Urinary bladder (tissue), 4 donors: ENCODE measurements at places on chromosomes 5 and 9.

DNA sequence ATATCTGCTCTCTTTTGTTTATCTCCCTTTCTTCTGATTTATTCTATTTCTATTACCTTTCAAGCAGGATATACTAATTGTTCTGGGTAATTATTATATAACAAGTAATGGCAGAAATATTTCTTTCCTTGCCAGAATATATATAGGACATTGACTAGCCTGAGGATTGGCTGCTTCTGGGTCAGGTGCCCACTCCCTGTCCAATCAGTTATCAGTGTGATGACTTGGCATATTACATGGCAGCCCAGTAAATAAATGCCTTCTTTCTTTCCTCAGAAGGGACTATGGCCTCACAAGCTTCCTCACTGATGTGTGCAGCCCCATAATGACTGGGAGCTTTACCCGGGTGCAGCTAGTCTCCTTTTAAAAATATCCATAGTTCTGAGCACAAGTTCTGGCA, 301.1 kb downstream of the EFNA5 start:
- no peak for DNase-seq

DNA sequence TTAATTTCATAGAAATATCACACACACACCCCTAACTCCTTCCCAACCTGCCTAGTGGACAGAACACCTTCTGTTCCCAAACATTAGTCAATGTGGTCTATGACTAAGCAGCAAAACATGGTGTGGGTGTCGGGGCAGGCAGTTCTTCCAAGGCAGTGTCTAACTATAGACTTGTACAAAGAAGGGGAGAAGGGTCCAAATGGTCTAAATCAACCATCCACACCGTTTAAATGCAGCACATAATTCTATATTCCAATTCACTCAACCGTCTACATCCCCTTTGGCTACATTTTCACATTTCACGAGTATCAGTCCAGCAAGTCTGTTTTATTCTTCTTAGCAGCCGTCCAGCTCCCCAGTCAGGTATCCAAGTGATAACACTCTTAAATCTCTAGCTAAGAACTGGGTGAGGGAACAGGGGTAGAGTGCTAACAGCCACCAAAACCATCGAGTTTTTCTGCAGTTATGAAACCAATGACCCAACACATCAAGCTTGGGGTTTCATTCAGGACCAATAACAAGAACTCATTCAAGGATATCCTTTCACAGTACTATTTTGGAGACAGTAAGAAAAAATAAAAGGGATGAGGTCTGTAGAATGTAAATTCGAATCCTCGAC, 3.3 kb downstream of the ZNF608 start:
- no peak for DNase-seq

DNA sequence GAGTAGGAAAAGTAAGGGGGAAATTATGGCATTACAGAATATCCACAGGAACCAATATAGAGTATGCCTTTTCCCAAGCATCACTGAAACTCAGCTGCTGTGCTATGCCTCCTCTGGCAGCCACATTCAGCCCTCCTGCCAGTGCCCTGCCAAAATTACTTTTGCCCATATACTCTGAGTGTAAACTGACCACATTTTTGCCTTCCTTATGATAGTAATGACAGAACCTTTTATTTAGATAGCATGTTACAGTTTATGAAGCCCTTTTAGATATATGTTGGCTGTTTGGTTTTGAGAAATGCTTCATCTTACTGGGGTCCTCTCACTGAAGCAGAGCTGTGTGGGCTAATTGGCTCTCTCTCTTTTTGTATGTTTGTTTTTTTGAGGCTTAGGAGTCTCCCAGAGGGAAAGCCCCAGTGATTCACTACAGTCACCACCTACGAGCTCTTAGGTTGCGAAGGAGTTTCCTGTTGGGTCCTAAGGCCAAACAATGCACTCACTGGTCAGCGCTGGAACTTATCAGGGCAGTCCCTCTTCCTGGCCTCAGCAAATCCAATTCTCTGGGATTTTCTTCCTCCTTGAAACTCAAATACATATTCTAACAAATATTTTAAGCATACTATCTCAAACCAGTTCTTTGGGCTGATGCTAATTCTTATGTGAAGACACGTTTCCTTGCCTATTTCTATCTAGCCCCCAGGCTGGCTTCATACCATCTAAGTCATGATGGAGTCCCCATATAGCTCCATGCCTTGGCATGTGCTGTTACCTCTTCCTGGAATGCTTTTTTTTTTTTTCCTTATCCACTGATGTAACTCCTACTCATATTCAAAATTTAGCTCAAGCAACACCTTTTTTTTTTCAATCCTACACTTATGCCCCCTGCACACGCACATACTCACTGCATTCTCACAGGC, 3.7 kb downstream of the PHF24 start:
- DNase-seq, result no peak

- DNase-seq, result no peak
Observed at GRCh38 chr5:81402192-81402930, 8.4 kb upstream of the ACOT12 start.

GRCh38 chr9:115117999-115118878, at the start of gene TNC:
Gene TNC (minus strand): TSS chr9:115118157. CDS start chr9:115091018, 27,139 bp downstream.
- DNase-seq, result peak; percentile 72

DNA sequence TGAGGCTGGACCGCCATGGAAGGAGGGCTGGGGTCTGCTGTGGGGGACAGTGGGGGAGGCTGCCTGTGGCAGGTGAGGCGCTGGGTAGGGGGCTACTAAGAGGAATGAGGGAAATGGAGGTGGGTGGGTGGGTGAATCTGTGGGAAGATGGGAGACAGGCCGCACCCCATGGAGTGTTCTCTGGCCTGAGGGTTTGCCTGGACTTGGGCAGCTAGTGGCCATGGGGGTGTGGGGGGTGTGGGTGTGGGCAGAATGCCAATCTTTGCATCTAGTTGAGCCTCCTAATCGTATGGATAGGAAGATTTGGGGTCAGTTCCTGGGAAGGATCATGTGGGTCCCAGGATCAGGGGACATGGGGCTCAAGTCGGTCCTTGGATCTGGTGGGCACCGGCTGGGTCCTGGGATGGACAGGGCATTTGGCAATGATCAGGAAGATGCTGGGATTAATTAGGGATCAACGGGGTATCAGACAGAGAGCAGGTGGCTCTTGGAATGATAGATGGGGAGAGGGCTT, 518 bp downstream of the ZDHHC12 start:
- DNase-seq, result no peak

DNA sequence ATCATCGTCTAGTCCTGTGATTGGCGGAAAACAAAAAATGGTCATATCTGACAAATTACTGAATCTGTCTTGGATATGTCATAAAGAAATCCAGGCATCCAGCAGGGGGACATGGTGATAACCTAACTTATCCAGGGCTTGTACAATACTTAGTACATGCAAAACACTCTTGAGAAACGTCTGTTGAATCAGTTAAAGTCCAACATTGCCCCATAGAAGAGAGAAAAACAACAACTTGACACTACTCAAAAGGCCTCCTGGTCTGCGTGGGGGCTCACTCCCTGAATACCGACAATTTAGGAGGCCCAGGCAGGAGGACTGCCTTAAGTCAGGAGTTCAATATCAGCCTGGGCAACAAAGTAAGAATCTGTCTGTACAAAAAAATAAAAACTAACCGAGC, 217.5 kb downstream of the DCP2 start:
- no peak for DNase-seq

- DNase-seq, result no peak
Observed at GRCh38 chr5:2143646-2144353, 261.1 kb upstream of the IRX4 start.

DNA sequence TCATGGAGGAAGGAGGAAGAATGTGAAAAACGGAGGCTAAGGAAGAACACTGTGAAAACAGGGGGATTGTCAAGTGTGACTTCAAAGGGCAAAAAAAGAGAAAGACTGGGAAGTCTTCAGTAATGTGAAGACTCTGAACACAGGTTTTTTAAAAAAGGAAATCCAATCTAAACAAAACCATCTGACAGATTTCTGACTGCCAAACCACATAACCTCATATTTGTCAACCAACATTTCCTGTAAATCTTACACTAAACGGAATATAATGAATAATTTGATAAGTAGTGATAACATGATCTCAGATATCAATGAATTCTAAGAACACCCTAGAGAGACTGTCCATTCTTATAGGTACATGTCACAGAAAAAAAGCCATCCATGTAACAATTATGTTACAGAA, 124.7 kb downstream of the FBN2 start:
- DNase-seq, result no peak

DNA sequence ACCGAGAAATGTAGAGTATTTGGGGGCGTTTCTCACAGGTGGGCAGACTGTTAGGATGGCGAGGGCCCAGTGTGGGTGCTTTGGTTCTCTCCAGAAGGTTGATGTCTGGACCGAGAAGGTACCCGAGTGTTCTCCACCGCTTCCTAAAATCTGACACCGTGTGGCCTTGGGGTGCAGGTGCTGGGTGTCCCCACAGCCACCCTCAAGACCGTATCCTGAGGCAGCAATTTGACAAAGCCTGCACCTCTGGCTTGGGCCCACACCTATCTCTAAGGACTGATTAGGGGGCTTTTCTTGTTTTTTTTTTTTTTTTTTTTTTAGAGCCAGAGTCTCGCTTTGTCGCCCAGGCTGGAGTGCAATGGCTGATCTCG, 1.3 kb downstream of the PPP1R26 start:
- no peak for DNase-seq

- no peak for DNase-seq
Observed at GRCh38 chr5:109703166-109703565, 13.4 kb downstream of the MAN2A1 start.

- DNase-seq, result no peak
Observed at GRCh38 chr9:2288309-2288708, 273.2 kb downstream of the SMARCA2 start.

GRCh38 chr9:83701769-83702168, 6.0 kb downstream of the UBQLN1 start:
- no peak for DNase-seq

DNA sequence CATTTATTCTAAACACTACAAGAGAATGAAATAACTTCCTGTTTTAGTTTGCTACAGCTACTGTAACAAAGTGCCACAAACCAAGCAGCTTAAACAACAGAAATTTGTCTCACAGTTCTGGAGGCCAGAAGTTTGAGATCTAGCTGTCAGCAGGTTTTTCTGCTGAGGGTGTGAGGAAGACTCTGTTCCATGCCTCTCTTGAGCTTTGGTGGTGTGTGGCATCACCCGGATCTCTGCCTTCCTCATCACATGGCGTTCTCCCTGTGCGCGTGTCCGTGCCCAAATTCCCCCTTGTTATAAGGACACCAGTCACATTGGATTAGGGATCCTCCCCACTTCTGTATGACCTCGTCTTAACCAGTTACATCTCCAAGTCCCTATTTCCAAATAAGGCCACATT, 97.7 kb downstream of the CFAP95 start:
- DNase-seq, result no peak

DNA sequence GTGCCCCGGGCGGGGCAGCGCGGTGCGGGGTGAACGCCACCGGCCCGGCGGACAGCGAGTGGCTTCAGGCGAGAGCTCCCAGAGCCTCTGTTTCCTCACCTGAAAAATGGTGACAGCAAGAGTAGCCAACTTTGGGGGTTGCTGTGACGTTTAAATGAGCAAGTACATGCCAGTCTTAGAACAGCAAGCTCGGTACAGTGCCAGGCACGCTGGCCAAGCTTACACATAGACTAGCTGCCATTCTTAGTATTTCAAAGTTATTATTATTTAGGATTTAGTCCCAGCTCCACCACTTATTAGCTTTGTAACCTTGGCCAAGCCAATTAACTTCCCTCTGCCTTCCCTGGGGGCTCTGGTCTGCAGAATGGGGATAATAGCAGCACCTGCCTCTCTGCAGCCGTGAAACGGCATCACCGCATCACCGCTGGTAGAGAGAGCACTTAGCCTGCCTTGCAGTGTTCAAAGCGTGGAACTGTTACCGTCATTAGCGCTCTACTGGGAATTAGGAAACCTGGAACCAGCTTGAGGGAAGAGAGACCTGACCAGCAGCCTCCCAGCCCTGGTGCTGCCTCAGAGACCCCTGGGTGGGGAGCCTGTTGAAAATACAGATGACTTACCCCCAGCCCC, at the start of gene C9orf50:
TSS of gene C9orf50 (minus strand) at position 433 of the 627 bp plus-strand sequence. CDS start 527 bp downstream, outside the sequence.
- no peak for DNase-seq

DNA sequence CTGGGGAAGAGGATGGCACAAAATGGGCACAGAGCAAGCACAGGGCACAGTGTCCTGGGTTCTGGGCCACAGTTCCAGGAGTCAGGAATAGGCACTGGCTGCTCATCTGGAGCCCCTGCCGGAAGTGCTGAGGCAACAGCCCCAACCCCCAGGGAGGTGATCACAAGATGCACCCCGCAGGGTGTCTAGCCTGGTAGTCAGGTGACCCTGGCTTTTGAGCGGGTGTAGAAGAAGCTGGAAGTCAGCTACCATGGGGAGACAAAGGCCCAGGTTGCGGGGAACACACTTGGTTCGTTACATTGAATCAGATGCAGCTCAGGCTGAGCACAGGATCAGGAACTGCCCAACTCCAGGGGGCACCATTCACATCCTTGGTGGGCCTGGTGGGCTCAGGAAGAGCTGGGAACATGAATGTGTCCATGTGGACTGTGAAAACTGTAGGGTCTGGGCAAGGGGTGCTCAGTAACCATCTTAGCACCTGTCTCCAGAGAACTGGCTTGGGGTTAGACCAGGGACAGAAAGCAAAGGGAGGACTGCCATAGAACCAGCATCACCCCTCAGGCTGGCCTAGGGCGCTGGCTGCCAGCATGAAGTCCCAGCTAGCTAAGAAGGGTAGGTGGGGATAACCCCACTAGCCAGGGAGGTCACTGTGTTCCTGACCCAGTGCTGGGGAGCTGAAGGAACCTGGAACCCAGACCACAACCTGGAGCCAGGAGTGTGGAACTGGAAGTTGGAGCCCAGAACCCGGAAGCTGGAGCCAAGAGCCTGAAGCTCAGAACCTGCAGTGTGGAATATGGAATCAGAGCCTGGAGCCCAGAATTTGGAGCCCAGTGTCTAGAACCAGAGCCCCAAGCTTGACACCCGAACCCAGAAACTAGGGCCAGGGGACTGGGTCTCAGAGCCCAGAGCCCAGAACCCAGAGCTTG, 6.1 kb upstream of the SLC34A1 start:
- no peak for DNase-seq

- DNase-seq, result no peak
Observed at GRCh38 chr9:74847478-74848152, 40.1 kb downstream of the TRPM6 start.

DNA sequence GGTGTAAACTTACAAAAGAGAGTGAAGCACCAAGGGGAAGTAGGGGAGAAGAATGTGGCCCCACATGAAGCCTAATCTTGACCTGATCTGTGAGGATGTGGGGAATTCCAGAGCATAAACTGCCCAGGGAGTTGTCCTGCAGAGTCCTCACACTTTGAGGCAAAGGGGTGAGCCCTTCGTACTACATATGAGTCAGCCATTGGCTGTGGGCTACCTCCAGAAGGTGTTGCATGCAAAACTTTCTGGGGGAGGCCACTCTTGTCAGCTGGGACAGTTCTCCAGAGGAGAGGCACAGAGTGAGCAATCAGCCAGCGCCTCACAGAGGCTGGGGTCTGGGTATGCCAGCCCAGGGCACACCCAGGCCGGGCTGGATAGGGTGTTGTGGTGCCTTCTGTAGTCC, 98.1 kb upstream of the NMUR2 start:
- DNase-seq, result no peak

GRCh38 chr9:125241863-125242739, 958 bp upstream of the HSPA5 start:
- DNase-seq, result no peak

DNA sequence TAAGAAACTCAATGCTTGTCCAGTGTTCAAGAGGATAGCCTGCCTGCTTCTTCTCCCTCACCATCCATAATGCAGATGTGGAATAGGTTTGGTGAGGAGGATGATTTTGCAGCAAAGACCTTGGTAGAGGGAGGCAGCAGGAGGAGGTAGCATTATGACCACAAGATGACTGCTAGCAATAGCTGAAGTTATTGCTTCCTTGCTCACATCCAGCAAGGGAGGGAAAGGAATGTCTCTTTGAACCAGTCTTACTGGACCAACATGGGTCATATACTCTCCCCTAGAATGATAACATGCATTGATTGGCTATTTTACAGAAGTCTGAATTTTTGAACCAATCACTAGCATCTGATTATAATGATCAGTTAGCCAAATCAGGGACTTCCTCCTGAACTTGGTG, 607.6 kb downstream of the EBF1 start:
- DNase-seq, result no peak
